Activated CD4-positive, alpha-beta T cell treated with anti-CD3 and anti-CD28 coated beads, Interleukin-2, amount 50 U/mL, for 48 hours (primary cell): ENCODE measurements at places on chromosomes 5 and 9.
A peak's percentile ranks its signal among the peaks of the same experiment; 100 is the strongest.

DNA sequence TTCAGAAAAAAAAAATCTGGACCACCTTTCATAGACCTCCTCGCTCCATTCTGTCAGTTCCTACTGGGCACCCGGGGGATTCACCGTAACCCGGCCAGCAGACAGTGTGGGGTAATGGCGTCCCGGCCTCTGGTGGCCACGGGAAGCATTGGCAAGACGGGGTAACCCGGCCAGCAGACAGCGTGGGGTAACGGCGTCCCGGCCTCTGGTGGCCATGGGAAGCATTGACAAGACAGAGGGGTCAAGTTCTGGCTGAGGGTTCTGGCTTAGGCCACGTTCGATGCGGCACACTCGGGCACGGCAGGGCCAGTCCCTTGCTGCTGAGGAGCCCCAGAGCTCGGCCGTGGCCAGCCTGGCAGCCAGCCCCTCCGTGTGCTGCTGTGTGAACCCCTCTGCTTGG, 116.2 kb upstream of the RAPGEF1 start:
- DNase-seq: no peak

GRCh38 chr5:177966009-177966838, 29.8 kb downstream of the PROP1 start:
- no peak for DNase-seq

DNA sequence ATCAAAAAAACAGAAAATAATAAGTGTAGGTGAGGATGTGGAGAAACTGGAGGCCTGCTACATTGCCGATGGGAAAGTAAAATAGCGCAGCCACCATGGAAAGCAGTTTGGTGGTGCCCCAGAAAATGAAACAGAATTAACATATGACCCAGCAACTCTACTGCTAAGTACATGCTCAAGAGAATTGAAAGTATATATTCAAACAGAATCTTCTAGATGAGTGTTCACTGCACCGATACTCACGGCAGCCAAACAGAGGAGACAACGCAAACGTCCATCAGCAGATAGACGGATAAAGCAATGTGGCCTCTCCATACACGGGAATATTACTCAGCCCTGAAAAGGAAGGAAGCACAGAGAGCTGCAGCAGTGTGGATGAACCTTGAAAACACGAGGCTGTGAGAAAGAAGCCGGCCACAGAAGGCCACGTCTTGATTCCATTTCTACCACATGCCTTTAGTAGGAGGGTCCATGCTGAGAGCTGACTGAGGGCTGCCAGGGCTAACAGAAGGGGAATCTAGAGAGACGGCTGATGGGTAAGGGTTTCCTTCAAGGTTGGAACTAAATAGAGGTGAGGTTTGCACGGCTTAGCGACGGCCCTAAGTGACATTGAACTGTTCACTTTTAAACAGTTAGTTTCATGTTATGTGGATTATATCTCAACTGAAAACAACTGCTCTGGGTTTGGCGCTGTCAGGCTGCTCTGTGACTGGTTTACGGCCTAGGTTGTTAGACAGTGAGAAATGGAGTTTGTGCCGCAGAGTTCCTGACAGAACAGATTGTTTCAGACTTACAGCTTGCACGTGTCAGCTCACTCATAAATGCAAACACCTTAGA, 29.8 kb downstream of the AHRR start:
- DNase-seq: no peak

GRCh38 chr9:68983008-68983411, 30.9 kb downstream of the PRKACG start:
- DNase-seq: no peak

DNA sequence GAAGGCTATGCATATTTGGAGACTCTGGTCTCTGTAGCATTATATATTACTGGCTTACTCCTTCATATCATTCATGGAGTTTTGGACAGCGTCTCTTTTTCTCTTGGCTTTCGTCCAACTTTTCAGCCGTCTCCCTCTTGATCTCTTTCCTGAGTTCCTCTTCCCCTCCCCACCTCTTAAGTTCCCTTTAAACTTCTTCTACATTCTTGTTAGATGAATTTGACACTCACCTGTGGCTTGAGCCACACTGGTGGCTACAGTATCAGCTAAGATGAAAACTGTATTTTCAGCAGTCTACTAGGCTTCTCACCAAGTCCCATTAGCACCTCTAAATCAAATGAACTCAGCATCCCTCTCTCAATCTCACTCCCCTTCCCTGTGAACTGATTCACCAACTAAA, 128.1 kb downstream of the STARD4 start:
- DNase-seq: no peak

- no peak for DNase-seq
Observed at GRCh38 chr5:122195802-122196394, 66.6 kb downstream of the ZNF474 start.

GRCh38 chr5:74647096-74647495, 6.6 kb upstream of the ENC1 start:
- DNase-seq: no peak

GRCh38 chr9:110066929-110067716, 140.8 kb downstream of the C9orf152 start:
- DNase-seq: no peak

- DNase-seq: no peak
Observed at GRCh38 chr5:886036-886435, 6.6 kb downstream of the BRD9 start.

GRCh38 chr5:134227259-134227658, 1.4 kb upstream of the PPP2CA start:
- peak; percentile 7 for DNase-seq

- no peak for DNase-seq
Observed at GRCh38 chr9:130903194-130904069, 6.8 kb upstream of the QRFP start.

- DNase-seq: no peak
Observed at GRCh38 chr5:39523821-39524220, 99.0 kb upstream of the DAB2 start.

DNA sequence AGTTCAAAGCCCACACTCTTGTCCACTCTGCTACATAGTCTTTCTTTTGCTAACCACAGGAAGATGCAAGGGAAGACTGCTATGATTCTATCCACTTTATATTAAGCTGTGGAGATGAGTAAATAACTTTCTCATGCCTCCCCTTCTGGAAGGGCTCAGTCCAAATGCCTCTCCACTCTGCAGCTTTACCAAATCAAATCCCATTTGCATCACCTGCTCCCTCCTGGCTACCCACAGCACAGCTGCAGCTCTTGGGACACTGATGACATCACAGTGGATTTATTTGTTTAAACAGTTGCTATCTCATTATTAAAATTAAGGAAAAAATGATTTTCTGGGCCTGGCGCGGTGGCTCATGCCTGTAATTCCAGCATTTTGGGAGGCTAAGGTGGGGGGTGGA, 1544.9 kb upstream of the WWC1 start:
- DNase-seq: no peak

DNA sequence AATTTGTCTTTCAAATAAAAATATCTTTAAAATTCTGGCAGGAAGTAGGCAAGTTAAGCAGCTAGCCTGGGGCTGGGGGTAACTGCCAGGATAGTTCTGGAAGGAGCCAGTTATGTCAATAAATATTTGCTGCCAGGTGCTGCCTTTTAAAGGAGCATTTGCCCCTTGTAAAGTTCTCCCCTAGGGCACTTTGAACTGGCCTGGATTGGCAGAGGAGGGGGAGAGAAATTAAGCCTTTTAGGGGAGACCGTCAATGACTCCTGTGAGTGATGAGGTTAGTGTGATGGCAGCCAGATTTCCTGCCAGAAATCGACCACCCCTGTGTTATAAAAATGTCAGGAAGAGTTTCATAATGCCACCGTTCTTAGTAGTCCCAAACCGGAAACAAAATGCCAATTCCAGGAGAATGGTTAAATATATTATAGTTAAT, 89.8 kb upstream of the ELL2 start:
- no peak for DNase-seq

DNA sequence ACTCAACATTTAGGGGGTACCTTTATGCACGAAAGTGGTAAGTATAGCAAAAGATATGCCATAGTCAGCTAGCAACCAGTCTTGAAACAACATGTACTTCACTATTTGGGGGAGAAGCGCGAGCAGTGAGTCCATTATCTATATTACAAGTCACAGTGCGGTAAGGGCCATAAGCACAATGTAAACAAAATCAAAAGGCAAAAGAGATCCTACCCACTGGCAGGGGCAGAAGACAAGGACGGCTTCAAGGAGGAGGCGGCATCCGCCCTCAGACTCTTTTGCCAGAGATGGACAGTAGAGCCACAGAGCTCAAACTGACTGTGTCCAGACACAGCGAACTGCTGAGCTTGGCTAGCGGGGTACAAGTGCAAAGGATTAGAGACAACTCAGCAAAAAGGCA, 9.6 kb downstream of the MAPK9 start:
- DNase-seq: no peak

GRCh38 chr5:55724281-55724680, 12.2 kb upstream of the SLC38A9 start:
- DNase-seq: no peak

GRCh38 chr5:83426855-83427254, 44.7 kb upstream of the VCAN start:
- DNase-seq: no peak

DNA sequence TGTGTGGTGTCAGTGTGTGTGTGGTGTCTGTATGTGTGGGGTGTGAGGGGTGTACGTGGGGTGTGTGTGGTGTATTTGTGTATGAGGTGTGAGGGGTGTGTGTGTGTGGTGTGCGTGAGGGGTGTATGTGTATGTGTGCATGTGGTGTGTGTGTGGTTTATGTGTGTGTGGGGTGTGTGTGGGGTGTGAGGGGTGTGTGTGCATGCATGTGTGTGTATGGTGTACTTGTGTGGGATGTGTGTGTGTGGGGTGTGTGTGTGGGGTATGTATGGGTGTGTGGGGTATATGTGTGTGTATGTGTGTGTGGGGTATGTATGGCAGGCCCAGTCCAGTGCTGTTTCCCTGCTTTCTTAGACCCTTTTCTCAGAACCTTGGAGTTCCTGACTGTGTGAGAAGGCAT, 83.3 kb downstream of the PTTG1 start:
- no peak for DNase-seq

- DNase-seq: no peak
Observed at GRCh38 chr5:25064306-25064705, 419.5 kb upstream of the CDH10 start.

- DNase-seq: no peak
Observed at GRCh38 chr9:38405785-38406184, 13.3 kb downstream of the ALDH1B1 start.

DNA sequence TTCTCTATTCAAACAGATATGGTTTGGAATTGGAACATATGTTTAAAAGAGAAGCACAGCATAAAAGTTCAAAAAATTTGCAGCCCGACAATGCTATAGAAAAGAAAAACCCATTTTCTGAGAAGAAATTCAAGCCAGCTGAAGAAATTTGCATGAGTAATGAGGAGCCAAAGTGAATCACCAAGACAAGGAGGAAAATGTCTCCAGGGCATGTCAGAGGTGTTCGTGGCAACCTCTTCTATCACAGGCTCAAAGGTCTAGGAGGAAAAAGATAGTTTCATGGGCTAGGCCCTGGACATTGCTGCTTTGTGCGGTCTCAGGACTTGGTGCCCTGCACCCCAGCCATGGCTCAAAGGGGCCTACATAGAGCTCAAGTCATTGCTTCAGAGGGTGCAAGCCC, 134.8 kb upstream of the ADAMTS16 start:
- no peak for DNase-seq

DNA sequence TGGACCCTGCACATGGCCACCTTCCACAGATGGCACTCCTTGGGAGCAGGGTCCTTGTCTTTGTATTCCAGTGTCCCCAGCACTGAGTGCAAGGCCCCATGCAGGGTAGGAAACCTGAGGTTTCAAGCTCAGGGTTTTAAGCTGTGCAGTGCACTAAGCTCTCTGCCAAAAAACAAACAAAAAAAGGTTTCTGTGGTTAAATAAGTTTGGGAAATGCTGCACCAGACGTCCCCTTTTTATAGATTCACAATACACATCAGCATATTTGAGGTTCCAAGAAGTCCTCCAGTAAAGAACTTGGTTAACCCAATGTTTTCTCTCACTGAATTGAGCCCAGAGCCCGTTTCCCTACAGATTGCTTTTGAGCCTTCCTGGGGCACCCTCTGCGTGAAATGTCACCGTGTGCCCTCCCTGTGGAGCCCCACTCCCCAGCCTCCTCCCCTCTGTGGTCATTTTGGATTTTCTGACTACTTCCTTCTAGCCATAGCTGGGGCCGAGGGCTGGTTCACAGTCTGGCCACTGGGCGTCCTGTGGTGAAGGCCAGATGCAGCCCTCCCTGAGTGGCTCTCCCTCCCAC, 17.1 kb downstream of the DELE1 start:
- no peak for DNase-seq

- DNase-seq: no peak
Observed at GRCh38 chr5:126872561-126873354, 95.8 kb downstream of the LMNB1 start.

- no peak for DNase-seq
Observed at GRCh38 chr9:83701769-83702168, 6.0 kb downstream of the UBQLN1 start.
